ENCODE measurements at places on chromosomes 2 and 18.

GRCh38 chr2:37350034-37350433 is 5.6 kb downstream of the QPCT start:
- no peaks in the 10 kb centered on the region for H3K36me3 ChIP-seq
- peaks cover 4% of the 10 kb centered on the region for H3K4me1 ChIP-seq
- no peak overlapping the region for H3K27ac ChIP-seq
- no peaks in the 10 kb centered on the region for H3K27me3 ChIP-seq
- DNase-seq: no peak

DNA sequence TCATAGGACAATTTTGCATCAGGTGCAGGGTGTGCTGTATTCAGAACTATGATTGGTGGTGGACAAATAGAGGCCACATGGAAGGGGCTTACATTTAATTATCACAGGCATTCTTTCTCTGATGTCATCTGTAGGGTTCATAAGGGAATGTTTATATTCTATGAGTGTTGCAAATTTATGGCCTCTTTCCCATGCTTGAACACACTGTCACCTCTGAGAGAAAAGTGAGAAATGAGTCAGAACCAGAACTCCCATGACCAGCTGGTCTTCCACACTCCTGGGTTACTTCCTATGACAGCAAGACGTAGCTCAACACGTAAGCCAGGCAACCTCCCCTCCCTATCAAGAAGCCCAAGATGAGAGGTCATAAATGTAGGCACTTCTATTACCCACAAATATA is 310.8 kb downstream of the PIEZO2 start:
- H3K4me1 ChIP-seq: no peaks in the 10 kb centered on the region
- H3K27me3 ChIP-seq: no peaks in the 10 kb centered on the region
- no peaks in the 10 kb centered on the region for H3K36me3 ChIP-seq
- H3K4me3 ChIP-seq: no peak overlapping the region

- H3K4me1 ChIP-seq: peaks cover 32% of the 10 kb centered on the region
- peak; percentile 82 for DNase-seq
- no peaks in the 10 kb centered on the region for H3K27me3 ChIP-seq
- H3K36me3 ChIP-seq: peaks cover 2% of the 10 kb centered on the region
- H3K4me3 ChIP-seq: no peak overlapping the region
Observed at GRCh38 chr2:10433947-10434885, 13.9 kb downstream of the ODC1 start.

GRCh38 chr2:34025196-34025595 is 426.1 kb upstream of the FAM98A start:
- H3K36me3 ChIP-seq: no peaks in the 10 kb centered on the region
- H3K4me3 ChIP-seq: no peak overlapping the region
- H3K27ac ChIP-seq: no peak overlapping the region
- no peaks in the 10 kb centered on the region for H3K4me1 ChIP-seq

DNA sequence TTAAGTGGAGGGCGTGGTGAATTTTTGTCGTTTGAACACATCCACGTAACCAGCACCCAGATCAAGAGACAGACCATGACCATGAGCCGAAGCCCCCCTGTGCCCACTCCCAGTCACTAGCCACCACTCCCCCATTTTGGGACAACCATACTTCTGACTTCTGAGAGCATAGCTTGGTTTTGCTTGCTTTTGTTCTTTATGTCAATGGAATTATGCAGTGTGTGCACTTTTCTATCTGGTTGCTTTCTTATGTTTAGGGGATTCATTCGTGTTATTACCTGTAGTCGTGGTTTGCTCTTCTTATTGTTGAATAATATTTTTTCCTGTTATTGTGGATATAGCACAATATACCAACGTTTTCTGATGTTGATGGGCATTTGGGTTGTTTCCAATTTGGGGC is 141.7 kb downstream of the GLI2 start:
- no peak for DNase-seq
- no peaks in the 10 kb centered on the region for H3K27me3 ChIP-seq
- no peak overlapping the region for H3K4me3 ChIP-seq
- no peak overlapping the region for H3K27ac ChIP-seq
- H3K4me1 ChIP-seq: no peaks in the 10 kb centered on the region
- H3K36me3 ChIP-seq: no peaks in the 10 kb centered on the region

DNA sequence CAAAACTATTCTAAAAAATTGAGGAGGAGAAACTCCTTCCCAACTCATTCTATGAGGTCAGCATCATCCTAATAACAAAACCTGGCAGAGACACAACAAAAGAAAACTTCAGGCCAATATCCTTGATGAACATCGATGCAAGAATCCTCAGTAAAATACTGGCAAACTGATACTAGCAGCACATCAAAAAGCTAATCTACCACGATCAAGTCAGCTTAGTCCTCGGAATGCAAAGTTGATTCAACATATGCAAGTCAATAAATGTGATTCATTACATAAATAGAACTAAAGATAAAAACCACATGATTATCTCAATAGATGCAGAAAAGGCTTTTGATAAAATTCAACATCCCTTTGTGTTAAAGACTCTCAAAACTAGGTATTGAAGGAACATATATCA is 63.1 kb downstream of the EHBP1 start:
- H3K27ac ChIP-seq: no peak overlapping the region
- H3K36me3 ChIP-seq: no peaks in the 10 kb centered on the region
- no peaks in the 10 kb centered on the region for H3K4me1 ChIP-seq

DNA sequence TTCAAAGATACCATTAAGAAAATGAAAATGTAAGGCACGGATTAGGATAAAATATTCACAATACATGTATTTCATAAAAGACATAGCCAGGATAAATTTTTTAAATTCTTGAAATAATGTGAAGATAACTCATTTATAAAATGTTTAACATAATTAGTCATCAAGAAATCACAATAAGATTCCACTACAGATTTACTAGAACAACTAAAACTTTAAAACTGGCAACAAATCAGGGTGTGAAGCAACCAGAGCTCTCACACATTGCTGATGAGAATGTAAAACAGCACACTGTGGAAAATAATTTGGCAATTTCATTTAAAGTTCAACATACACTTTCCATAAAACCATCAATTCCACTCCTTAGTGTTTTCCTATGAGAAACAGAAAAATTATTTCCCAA is 89.6 kb upstream of the UBE2E3 start:
- no peaks in the 10 kb centered on the region for H3K4me1 ChIP-seq
- H3K27me3 ChIP-seq: no peaks in the 10 kb centered on the region
- H3K4me3 ChIP-seq: no peak overlapping the region
- no peak overlapping the region for H3K27ac ChIP-seq
- H3K36me3 ChIP-seq: no peaks in the 10 kb centered on the region

- peaks cover 16% of the 10 kb centered on the region for H3K36me3 ChIP-seq
- DNase-seq: no peak
- H3K27ac ChIP-seq: no peak overlapping the region
- no peak overlapping the region for H3K4me3 ChIP-seq
- no peaks in the 10 kb centered on the region for H3K4me1 ChIP-seq
Observed at GRCh38 chr2:99747842-99748241, 258.0 kb upstream of the REV1 start.

GRCh38 chr2:151002959-151003600 is 258.6 kb downstream of the RBM43 start:
- no peak overlapping the region for H3K27ac ChIP-seq
- no peaks in the 10 kb centered on the region for H3K4me1 ChIP-seq
- H3K36me3 ChIP-seq: no peaks in the 10 kb centered on the region
- H3K27me3 ChIP-seq: no peaks in the 10 kb centered on the region

DNA sequence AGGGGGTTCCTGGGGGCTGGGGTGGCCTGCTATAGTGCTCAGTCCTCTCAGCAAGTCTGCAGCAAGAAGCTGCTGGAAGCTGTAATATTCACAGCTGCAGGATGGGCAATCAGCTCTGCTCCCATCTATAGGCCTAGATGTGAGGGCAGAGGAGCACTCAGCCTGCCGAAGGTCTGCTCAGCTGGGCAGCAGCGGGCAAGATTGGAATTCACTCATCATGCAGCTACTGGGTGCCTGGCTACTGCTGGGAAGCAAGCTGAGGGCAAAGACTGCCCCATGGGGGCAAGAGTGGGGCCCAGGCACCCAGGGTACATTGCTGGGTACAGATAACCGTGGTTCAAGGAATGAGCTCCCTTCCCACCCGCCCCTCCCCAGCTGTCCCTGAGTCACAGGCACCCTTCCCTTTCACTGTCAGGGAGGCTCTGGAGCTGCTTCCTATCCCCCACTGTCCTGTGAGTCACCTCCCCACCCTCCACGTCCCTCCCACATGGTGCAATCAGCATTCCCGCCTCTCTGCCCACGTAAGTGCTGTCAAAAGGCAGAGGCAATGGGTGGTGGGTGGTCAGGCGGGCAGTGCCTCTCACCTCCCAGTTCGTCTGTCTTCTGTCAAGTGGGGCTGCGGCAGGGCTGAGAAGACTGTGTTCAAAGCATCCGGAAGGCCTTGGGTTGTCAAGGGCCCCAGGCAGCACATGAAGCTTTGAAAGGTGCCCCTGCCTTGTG is 169.2 kb downstream of the TRIM43 start:
- no peak overlapping the region for H3K4me3 ChIP-seq
- H3K36me3 ChIP-seq: no peaks in the 10 kb centered on the region
- H3K27ac ChIP-seq: no peak overlapping the region
- no peak for DNase-seq

GRCh38 chr18:13136904-13137669 is 81.5 kb upstream of the LDLRAD4 start:
- H3K36me3 ChIP-seq: no peaks in the 10 kb centered on the region
- peaks cover 17% of the 10 kb centered on the region for H3K4me1 ChIP-seq
- H3K27me3 ChIP-seq: peaks cover 5% of the 10 kb centered on the region
- peak overlapping the region; percentile 59 for H3K4me3 ChIP-seq
- DNase-seq: peak; percentile 91

GRCh38 chr2:106664669-106665068 is 177.5 kb downstream of the CD8B2 start:
- no peaks in the 10 kb centered on the region for H3K36me3 ChIP-seq
- no peaks in the 10 kb centered on the region for H3K27me3 ChIP-seq
- H3K27ac ChIP-seq: no peak overlapping the region
- no peaks in the 10 kb centered on the region for H3K4me1 ChIP-seq
- H3K4me3 ChIP-seq: no peak overlapping the region

DNA sequence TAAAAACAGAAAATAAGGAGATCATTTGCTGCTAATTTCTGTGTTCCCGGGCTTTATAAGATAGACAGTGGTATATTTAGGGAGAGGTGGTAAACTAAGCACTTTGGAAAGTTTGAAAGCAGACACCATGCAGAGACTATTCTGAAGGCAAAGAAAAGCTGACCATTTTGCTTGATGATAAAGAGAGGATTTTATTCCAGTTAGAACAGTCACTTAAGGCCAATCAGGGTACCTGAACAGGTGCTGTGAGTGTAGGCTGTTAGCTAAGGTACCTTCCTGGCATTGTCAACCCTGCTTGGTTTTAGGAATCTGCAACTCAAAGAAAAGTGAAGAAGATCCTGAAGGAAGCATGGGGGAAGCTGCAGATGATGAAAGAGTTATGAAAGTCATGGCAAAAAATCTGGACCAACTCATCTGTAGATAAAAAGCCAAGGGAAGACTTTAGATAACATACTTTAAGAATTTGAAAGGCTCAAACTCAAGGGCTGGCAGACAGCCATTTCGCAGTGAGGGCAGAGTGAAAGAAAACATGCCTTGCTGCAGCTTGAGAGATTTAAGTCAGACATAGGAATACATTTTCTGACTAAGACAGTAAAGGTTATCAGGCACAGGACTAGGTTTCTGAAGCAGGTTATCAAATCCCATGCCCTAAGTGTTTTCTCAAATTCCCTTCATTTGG is 80.1 kb upstream of the ARL5A start:
- no peak overlapping the region for H3K4me3 ChIP-seq
- no peak for DNase-seq
- H3K27me3 ChIP-seq: no peaks in the 10 kb centered on the region
- no peaks in the 10 kb centered on the region for H3K4me1 ChIP-seq
- no peaks in the 10 kb centered on the region for H3K36me3 ChIP-seq

DNA sequence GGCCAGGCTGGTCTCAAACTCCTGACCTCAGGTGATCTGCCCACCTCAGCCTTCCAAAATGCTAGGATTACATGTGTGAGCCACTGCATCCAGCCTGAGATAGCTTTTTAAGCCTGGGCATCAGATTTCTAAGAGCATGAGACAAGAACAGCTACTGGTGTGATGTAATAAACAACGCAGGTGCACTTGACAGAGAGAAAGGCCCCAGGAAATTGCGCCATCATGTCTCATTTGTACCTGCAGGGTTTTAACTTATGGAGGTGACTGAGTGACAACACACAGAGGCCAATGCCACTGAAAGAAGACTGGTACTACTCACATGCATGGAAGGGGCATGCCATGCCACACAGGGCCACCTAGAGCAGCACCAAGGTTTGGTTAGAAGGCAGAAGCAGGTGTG is 209.4 kb downstream of the SP3 start:
- no peaks in the 10 kb centered on the region for H3K36me3 ChIP-seq
- H3K27me3 ChIP-seq: no peaks in the 10 kb centered on the region
- no peak for DNase-seq
- H3K27ac ChIP-seq: no peak overlapping the region

DNA sequence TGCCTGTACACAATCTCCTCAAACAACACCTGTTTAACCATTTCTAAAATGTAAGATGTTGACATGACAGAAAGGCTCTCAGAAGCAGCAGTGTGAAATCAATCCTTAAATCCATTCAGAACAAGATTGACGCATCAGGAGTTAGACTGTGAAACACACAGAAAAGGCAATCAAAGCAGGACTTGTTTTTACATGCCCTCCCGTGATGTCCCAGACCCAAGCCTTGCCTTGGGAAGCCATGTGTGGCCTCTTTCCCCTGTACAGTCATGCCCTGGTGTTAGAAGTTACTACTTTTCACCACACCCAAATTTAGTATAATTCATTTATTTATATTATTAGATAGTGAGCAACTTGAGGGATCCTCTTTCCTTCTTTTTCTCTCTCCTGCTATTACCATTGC is 115.7 kb downstream of the NCKAP5 start:
- H3K4me3 ChIP-seq: no peak overlapping the region
- no peaks in the 10 kb centered on the region for H3K4me1 ChIP-seq
- H3K36me3 ChIP-seq: no peaks in the 10 kb centered on the region
- no peak overlapping the region for H3K27ac ChIP-seq

DNA sequence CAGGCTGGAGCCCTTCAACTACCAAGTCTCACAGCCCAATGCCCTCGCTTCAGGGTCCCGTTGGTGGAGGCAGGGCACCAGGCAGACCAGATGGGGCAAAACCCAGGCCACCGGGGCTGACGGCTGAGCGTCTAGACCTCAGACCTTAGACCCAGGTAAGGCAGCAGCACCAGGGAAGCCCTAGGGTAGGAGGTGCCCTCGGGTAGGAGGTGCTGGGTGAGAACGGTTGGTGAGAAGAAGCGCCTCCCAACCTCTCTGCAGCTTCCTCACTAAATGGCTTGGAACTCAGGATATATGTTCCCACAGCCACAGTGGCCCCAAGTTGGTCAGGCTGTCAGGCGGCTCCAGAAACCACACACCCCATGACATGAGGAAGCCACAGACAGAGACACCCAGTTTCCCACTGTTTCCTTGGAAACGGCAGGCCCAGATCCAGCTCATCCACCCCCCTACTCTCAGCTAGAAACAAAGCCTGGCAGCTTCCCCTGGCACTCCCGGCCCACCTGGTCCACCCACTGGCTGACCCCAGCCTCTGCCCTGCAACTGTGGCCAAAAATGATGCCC is 13.1 kb upstream of the MLPH start:
- no peak for DNase-seq
- no peak overlapping the region for H3K27ac ChIP-seq
- no peak overlapping the region for H3K4me3 ChIP-seq
- peaks cover 11% of the 10 kb centered on the region for H3K4me1 ChIP-seq

GRCh38 chr2:38185012-38185491 is 109.1 kb upstream of the CYP1B1 start:
- peaks cover 13% of the 10 kb centered on the region for H3K4me1 ChIP-seq
- no peaks in the 10 kb centered on the region for H3K27me3 ChIP-seq
- H3K27ac ChIP-seq: peak overlapping the region; percentile 23
- DNase-seq: no peak

Measured in spleen (tissue), 13 donors.